Sciatic nerve (tissue), 2 donors: ENCODE measurements at places on chromosomes 2 and 18. TPM values are rescaled to one million over a fixed set of nuclear protein-coding genes. Genes with fewer than 3 reads are reported as not detected.

The ATL2 gene
- total RNA-seq, result 54.5 TPM

DNA sequence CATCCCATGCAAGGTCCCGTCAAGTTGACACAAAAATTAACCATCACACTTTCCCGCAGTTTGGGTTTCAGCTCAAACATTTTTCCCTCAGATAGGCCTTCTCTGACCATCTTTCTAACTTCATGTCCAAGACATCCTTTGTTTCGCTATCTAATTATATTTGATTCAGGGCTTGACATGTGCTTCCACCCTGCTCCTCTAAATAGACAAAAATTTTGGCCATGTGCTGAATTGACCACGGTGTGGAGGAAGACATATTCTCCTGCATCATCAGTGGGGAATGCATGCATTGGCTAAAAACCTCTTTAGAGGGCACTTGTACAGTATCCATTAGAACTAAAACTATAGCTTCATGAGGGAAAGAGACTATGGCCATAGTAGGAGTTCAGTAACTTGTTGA lies 81.2 kb downstream of the PLCL1 start:
- DNase-seq, result no peak

- no peak for DNase-seq
Observed at GRCh38 chr2:226338825-226339224, 460.8 kb downstream of the IRS1 start.

DNA sequence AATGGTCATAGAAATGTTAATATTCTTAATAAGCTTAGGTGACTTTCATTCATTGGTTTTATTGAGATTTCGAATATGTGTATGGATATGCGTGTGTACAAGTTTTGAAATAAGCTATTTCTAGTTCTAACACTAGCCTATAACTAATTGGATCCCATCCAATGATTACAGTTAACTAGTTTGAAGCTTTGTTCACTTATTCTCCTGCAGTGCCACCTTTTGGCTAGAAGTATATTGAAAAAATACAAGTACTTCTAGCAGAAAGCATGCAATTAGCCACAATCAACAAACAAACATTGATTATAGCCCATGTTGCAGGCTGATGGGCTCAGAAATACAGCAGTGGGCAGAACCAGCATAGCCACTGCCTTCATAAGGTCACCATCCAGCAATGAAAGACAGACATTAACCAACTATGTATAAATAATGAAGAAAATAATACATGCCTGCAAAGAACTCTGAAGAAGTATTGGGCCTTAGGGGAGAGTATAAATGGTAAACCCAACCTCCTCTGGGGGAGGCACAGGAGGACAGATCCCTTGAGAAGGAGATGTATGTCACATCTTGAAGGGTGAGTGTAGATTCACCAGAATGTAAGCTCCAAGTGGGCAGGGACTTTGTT lies 5.1 kb upstream of the PIEZO2 start:
- DNase-seq, result no peak

GRCh38 chr2:8152392-8153257 lies 529.2 kb upstream of the ID2 start:
- DNase-seq, result no peak

The KIF5C gene
- total RNA-seq, result 62.7 TPM
